ENCODE measurements at places on chromosomes 11 and 22.

- DNase-seq: peak; percentile 98
Observed at GRCh38 chr11:535519-536454, at the start of gene HRAS. HRAS (minus strand) TSS chr11:535576.

- DNase-seq: peak; percentile 25
Observed at GRCh38 chr11:26905368-26905767, 88.5 kb upstream of the FIBIN start.

GRCh38 chr11:20592741-20593140 lies 6.7 kb upstream of the SLC6A5 start:
- DNase-seq: no peak

GRCh38 chr11:56196705-56197104 lies 20.3 kb downstream of the OR5J2 start:
- DNase-seq: no peak

- no peak for DNase-seq
Observed at GRCh38 chr11:44600261-44600660, 34.8 kb downstream of the CD82 start.

DNA sequence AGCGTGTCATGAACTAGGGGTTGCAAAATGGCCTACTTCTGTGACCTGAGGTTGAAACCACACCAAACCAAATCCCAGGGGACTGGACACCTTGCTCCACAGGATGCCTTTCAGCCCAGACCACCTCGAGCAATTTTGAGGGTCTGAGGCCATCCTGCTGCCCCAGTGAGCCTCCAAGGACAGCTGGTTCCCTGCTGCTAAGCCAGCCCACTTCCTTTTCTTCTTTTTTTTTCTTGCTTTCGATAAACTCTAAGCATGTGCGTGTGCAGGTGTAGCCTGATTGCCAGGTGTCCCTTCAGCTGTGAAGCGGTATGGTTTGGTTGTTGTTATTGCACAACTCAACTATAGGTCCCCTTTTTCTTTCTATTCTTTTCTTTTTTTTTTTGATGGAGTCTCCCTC lies 2.7 kb downstream of the CRYBB1 start:
- no peak for DNase-seq

DNA sequence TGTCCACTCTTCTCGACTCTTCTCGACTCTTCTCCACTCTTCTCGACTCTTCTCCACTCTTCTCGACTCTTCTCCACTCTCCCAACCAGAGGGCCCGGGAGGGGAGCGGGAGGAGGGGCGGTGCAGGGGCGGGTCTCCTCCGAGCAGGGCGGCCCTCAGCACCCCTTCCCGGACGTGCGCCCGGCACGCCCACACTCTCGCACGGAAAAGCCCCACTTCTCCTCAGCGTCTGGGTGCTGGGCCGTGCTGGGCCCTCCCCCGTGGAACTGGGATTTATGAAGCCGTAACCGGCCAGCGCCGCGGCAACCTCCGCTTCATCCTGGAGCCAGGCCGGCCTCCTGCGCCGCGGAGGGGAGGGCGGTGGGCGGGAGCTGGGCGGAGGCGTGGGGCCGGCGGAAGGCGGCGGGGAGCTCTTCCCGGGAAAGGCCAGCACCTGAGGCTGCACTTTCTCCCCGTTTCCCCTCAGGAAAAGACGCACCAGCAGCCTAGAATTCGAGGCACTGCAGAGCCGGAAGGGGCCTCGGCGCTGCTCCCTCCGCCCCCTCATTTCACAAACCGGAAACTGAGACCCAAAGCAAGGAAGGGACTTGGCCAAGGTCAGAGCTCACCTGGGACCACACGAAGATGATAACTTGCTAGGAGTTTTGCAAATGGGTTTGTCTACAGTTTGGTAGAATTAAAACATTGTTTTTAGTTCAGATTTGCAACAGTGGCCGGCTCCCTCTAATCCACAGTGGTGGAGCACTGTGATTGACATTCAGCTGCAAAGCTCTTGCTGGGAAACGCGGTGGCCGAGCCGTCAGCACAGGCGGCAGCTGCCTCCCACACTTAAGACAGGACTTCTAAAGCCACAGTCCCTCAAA lies 31.6 kb upstream of the JAM3 start:
- DNase-seq: peak; percentile 25

DNA sequence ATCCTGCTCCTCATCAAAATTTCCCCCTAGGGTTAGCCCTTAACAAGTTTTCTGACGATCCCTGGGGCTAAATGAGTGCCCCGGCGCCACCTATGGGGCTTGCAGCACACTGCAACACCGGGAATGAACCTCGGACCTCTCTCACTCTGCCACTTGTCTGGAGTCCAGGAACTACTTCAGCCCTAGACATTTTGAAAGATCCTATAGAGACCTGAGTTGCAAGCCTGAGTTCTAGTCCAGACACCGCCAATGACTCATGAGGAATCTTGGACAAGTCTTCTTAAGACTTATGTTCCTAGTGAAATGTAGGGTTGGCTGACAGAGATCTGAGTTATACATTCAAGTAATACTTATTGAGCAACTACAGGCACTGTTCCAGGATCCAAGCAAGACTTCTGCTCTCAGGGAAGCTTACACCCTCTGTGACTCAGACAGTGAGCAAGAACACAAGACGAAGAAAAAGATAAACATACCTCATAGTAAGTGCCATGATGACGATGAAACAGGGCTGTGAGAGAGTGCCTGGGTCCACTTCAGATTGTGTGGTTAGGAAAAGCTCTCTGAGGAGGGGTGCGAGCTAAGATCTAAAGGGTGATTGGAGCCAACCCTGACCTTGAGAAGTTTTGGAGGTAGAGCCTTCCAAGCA lies 10.2 kb upstream of the STK33 start:
- peak; percentile 71 for DNase-seq

- DNase-seq: no peak
Observed at GRCh38 chr11:10925149-10925926, 67.5 kb upstream of the ZBED5 start.

DNA sequence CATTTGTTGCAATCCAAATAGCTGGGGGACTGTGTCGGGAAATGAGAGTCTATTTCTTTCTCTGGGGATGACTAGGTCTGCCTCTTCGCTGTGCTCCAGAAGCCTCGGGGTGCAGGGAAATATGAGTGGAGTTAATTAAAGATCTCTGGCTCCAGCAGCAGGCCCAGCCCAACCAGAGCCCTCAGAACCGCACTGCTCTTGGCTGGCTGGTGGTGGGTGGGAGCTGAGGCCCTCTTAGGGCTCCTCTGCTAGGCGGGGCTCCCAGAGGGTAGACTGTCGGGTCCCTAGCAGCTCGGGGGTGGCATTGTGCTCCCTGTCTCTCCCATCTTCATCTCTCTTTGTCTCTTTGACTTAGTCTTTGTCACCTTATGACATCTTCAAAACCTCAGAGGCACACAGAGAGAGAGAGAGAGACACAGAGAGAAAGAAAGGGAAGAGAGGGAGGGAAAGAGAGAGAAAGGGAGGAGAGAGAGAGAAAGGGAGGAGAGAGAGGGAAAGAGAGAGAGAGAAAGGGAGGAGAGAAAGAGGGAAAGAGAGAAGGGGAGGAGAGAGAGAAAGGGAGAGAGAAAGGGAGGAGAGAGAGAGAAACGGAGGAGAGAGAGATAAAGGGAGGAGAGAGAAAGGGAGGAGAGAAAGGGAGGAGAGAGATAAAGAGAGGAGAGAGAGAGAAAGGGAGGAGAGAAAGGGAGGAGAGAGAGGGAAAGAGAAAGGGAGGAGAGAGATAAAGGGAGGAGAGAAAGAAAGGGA lies 20.2 kb downstream of the MPPED1 start:
- no peak for DNase-seq

All from NCI-H446 (cell line).